Fibroblast of lung (primary cell): ENCODE measurements at places on chromosomes 7 and 10. TPM values are rescaled to one million over a fixed set of nuclear protein-coding genes. Genes with fewer than 3 reads are reported as not detected.

The HABP2 gene
- not detected in 2 replicates for total RNA-seq

The SEPHS1 gene
- 23.9 and 27.4 TPM in 2 replicates for total RNA-seq

The STK31 gene
- total RNA-seq: under 0.01 and 0.17 TPM in 2 replicates

The OR13A1 gene
- not detected in 2 replicates for total RNA-seq

The NEUROG3 gene
- total RNA-seq: not detected in 2 replicates

The AFAP1L2 gene
- 0.17 and 0.77 TPM in 2 replicates for total RNA-seq

The TFR2 gene
- total RNA-seq: under 0.01 TPM in 1 of 2 replicates, not detected in the other

The ITIH5 gene
- total RNA-seq: 12.4 and 49.3 TPM in 2 replicates

The LRMDA gene
- total RNA-seq: 1.0 and 2.0 TPM in 2 replicates

The LEP gene
- 0.26 and 2.8 TPM in 2 replicates for total RNA-seq

The PODXL gene
- total RNA-seq: 0.17 and 0.26 TPM in 2 replicates

The WDR86 gene
- total RNA-seq: 0.33 and 1.0 TPM in 2 replicates

The NRCAM gene
- 2.1 and 3.1 TPM in 2 replicates for total RNA-seq

The FAM131B gene
- total RNA-seq: 3.8 and 4.4 TPM in 2 replicates

The PKD1L1 gene
- under 0.01 TPM in 2 replicates for total RNA-seq

The KCND2 gene
- total RNA-seq: 2.1 TPM in 2 replicates

The PTPRZ1 gene
- not detected in 2 replicates for total RNA-seq

The CAMK2B gene
- 0.17 and 0.26 TPM in 2 replicates for total RNA-seq

The RARRES2 gene
- 65.6 and 174 TPM in 2 replicates for total RNA-seq

The GHRHR gene
- total RNA-seq: not detected in 2 replicates

The HMX3 gene
- total RNA-seq: not detected in 2 replicates

The TLX1 gene
- total RNA-seq: not detected in 2 replicates

The CRYGN gene
- total RNA-seq: 0.26 and 0.50 TPM in 2 replicates

The TCAF2 gene
- 1.3 and 1.5 TPM in 2 replicates for total RNA-seq

The CCL24 gene
- not detected in 2 replicates for total RNA-seq

The RAPGEF5 gene
- total RNA-seq: 0.77 and 1.5 TPM in 2 replicates

The SEC31B gene
- total RNA-seq: 2.3 and 3.0 TPM in 2 replicates

The AGBL3 gene
- 1.3 TPM in 2 replicates for total RNA-seq
